RPMI8226 (cell line): ENCODE measurements at places on chromosomes 7 and 10.
A peak's percentile ranks its signal among the peaks of the same experiment; 100 is the strongest.

GRCh38 chr10:62732841-62733653 is 71.5 kb upstream of the ADO start:
- DNase-seq, result no peak

- no peak for DNase-seq
These were observed 58.8 kb downstream of the DIP2C start for GRCh38 chr10:630581-631073.

DNA sequence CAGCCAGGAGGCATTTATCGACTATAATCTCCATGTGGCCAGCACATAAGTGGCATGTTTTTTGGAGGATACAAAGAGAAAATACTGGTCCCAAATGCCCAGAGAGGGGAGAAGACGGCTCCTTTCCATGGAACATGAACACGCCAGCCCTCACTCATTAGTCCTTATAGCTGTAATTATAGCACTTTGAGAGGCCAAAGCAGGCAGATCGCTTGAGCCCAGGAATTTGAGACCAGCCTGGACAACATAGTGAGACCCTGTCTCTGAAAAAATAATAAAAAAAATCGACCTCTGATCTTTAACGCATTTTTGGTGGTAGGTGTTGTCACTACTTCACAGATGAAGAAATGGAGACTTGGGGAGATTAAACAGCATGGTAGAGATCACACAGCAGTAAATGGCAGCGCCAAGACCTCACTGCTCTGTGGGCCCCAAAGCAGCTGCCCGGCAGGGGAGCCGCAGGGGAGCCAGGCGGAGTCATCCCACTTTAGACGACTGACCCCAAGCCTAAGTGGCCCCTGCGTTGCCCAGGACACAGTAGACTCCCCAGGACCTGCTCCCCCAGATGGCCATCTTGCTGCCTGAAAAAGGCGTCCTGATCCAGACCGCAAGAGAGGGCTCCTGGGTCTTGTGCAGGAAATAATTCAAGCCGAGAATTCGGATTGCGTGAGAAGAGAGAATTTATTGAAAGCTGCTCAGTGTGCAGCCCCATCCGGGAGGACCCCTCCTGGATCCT is 21.2 kb upstream of the PRKAG2 start:
- DNase-seq, result no peak

DNA sequence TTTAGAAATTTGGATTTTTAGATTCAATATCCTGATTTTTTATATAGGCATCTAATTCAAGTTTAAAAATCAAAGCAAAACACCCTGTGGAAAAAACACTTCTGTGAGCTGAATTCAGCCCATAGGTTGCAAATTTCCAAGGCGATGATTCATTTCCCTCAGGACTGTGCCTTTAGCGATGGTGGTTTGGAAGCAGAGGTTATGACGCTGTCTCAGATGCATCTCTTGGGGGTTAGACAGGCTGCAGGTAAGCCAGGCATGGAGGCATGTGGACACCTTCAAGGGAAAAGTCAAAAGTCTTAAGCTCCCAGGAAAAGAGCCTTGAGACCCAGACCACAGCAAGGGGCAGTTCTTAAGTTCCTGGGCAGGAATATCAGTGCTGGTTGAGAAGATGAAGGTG is 9.5 kb upstream of the FRA10AC1 start:
- DNase-seq, result no peak

DNA sequence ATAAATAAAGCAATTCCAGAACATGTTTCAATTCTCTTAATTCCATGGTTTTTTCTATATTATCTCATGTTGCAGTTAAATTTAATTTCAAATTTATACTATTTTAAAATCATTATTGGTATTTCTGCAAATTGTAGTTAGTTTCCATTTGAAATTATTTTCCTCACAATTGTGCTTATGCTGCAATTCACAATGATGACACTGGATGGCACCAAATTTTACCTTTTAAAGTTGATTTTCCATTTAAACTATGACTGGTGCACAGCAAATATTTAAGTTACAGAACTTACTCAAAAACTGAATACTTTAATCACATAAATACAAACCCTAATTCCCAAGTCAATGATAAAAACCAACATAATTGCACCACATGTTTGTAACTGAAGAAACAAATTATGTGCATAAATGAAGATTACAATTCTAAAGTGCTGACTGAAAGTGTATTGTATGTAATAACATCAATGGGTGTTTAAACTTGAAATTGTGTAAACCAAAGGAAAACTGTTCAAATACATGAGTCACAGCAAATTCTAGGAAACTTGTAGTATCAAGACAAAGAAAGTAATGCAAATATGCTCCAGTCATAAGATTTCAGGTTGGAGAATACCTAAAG is 75.3 kb upstream of the AASS start:
- DNase-seq, result peak; percentile 49

DNA sequence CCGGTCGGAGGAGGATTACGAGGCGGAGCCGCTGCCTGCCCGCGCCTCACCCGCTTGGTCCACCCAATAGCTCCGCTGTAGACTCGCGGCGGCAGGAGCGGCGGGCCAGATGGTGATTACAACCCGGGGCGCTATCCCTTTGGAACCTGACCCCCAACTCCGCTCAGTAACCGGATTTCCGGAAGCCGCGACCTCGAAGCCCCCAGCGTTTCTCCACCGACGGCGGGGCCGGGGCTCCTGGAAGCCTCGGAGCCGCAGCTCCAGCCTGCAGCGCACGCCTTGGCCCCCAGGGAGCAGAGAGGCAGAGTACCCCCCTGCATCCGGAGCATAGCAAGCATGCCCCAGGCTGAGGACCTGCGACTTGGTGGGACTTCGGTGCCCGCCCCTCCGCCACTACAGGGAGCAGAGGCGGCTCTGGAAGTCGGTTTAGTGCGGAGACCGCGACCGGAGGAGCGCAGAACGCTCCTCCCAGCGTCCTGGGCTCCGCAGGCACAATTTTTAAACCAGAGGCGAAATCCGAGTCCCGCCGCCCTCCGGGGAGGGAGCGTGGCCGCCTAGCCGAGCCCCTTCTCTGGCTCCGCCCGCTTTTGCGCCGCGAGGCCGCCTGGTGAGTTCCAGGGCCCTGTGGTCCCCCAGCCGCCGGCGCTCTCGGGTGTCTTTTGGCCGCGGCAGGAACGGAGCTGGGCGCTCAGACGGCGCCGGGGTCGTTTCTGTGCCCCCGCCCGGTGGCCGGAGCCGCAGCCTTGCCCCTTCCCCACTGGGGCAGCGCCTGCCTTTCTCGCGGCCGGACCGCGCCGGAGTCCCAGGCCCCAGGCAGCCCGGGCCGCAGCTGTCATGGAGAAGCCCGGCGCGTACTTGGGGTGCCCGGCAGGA is 28.2 kb upstream of the BMS1 start:
- DNase-seq, result no peak

- no peak for DNase-seq
These were observed 153.4 kb downstream of the ATE1 start for GRCh38 chr10:121774404-121774803.

GRCh38 chr10:129653428-129653827 is 186.4 kb downstream of the MGMT start:
- DNase-seq, result no peak

DNA sequence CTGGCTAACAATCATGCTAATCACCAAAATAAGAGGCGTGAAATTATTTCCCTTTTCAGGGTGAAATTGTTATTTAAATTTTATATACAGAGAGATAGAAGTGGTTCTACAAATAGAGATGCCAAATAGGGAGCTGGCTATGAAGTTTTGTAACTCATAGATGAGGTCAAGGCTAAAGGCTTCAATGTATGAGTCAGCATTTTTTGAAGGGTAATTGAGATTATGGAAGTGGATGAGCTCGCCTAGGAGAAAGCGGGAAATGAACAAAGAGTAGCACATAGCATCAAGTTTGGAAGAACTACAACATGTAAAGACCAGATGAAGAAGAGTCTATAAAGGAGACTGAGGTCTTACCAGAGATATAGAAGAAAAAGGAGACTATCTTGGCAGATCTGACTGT is 838.1 kb downstream of the DNAJB9 start:
- DNase-seq, result no peak

GRCh38 chr7:113582471-113582870 is 336.3 kb downstream of the PPP1R3A start:
- no peak for DNase-seq

GRCh38 chr10:3926675-3927525 is 141.9 kb upstream of the KLF6 start:
- no peak for DNase-seq

DNA sequence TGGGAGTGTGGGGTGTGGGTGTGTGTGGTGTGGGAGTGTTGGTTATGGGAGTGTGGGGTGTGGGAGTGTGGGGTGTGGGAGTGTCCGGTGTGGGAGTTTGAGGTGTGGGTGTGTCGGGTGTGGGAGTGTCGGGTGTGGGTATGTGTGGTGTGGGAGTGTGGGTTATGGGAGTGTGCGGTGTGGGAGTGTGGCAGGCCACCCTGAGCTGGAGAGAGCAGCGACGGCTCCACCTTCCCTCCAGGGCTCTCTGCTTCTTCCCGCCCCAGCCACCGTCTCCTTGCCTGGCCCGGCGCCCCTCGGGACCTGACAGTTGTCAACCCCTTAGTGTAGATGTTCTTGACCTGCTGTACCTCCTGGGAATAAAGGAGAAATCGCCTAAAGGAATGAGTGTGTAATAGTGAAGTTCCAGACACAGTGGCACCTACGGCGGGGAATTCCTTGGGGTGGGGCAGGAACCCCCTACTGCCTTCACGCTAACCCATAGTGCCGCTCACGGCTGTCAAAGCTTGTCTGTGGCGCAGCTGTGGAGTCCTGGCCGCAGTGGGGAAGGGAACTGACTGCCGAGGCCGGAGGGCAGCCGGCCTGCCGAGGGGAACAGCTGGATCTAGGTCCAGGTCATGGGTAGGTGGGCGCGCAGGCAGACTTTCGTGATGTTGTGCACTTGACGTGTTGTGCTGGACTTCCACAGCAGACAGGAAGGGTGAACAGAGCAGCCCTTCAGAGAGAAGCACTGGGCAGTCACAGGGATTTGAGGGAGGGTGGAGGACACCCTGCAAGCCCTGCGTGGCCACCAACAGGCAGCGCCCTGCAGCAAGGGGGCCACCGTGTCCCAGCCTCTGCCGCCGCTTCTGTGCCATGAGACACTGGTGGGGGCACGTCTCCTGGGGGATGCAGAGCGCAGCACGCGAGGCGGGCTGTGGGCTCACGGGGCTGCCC is 49.0 kb upstream of the EN2 start:
- DNase-seq, result no peak

GRCh38 chr10:86371116-86371515 is 4.5 kb upstream of the GRID1 start:
- DNase-seq, result no peak

GRCh38 chr7:34107276-34107675 is 201.9 kb downstream of the BMPER start:
- no peak for DNase-seq

DNA sequence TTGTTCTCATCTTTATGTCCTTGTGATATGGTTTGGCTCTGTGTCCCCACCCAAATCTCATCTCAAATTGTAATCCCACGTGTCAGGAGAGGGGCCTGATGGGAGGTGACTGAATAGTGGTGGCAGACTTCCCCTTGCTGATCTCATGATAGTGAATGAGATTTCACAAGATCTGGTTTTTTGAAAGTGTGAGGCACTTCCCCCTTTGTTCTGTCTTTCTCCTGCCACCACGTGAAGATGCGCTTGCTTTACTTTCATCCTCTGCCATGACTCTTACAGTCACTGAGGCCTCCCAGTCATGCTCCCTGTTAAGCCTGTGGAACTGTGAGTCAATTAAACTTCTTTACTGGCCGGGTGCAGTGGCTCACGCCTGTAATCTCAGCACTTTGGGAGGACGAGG is 161.0 kb downstream of the HERPUD2 start:
- DNase-seq, result no peak

DNA sequence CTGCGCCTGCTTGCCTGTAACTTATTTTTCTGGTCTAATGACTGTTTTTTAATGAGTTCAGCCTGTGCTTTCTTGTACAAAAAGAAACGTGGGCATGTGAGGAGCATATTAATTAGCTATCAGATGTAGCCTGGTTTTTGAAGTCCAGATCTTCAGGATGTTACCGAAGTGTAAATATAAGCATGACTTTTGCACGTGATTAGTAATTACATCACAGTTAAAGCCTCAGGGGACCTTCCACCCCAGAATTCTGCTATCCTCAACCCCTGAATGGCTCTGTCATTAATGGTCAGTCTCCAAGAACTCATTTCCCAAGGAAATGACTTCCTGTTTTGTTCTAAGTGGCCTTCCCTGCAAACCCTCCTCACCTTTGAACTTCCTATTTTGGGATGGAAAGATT is 2.1 kb upstream of the PRXL2A start:
- DNase-seq, result no peak

DNA sequence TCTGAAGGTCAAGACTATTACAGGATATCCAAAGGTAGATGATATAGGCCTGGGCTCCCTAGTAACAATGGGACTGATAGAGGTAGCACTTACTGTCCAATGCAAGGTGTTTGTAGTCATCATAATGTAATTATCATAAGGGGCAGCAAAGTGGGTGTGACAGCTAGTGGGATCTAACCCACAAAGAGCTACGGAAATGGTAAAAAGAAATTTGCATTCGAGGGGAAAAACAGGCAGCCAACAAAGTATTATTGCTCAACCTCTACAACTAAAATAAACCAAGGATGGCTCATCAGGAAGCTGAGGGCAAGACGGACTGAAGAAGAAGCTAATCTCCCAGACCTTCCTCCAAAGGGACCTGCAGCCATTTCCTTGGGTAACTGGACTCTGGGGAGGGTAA is 211.0 kb downstream of the WDR11 start:
- DNase-seq, result no peak

DNA sequence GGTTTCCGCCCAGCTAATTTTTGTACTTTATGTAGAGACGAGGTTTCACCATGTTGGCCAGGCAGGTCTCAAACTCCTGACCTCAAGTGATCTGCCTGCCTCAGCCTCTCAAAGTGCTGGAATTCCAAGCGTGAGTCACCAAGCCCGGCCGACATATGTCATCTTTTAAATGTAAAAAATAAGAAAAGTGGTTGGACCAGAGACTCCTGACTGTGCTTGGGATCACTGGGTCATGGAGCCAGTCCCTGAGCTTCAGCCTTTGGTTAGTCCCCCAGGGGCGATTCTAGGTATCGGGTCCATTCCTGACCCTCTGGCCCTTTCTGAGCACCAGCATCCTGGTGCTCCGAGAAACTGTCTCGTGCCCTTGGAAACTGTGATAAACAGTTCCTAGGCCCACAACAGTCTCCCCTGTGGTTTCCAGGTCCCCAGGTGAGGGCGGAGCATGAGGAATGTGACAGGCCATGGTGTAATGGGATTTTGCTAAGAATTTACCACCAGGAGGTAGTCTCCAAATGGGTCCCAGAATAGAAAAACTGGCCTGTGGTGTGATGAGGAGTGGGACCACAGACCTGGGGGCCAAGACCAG is 32.8 kb downstream of the UBTD1 start:
- DNase-seq, result no peak

- DNase-seq, result no peak
These were observed 66.5 kb downstream of the PPP1R9A start for GRCh38 chr7:94973844-94974243.
